Sciatic nerve (tissue), 2 donors: ENCODE measurements at places on chromosomes 2 and 18. TPM values are rescaled to one million over a fixed set of nuclear protein-coding genes. Genes with fewer than 3 reads are reported as not detected.

BIN1 gene
- 62.8 TPM for total RNA-seq

GRCh38 chr2:174797781-174798276 lies 33.6 kb upstream of the CHRNA1 start:
- no peak for DNase-seq

- no peak for DNase-seq
These were observed 95.4 kb downstream of the CTAGE1 start for GRCh38 chr18:22322243-22322691.

NTSR2 gene
- not detected for total RNA-seq

DNA sequence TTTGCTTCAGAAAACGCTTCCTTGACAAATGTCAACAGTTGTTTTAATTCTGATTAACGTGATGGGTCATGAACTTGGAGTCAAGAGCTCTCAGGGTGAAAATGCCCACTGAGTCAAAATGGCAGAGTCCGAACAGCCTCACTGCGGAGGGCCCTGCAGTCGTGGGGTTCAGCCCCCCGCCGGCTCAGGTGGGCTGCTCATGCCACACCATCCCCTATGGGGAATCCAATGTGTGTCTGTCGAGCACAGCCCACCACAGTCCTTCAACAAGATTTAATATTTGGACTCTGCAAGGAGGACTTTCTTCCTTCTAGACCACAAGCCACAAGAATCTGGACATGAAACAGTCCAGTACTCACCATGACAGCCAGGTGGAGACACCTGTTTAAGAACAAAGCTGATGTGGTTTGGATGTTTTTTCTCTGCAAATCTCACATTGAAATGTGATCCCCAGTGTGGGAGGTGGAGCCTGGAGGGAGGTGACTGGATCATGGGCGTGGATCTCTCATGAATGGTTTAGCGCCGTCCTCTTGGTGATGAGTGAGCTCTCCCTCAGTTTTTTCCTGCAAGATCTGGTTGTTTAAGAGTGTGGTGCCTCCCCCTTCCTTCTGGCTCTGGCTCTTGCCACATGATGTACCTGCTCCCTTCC lies 201.0 kb downstream of the NDUFA10 start:
- DNase-seq: peak; percentile 27

DNA sequence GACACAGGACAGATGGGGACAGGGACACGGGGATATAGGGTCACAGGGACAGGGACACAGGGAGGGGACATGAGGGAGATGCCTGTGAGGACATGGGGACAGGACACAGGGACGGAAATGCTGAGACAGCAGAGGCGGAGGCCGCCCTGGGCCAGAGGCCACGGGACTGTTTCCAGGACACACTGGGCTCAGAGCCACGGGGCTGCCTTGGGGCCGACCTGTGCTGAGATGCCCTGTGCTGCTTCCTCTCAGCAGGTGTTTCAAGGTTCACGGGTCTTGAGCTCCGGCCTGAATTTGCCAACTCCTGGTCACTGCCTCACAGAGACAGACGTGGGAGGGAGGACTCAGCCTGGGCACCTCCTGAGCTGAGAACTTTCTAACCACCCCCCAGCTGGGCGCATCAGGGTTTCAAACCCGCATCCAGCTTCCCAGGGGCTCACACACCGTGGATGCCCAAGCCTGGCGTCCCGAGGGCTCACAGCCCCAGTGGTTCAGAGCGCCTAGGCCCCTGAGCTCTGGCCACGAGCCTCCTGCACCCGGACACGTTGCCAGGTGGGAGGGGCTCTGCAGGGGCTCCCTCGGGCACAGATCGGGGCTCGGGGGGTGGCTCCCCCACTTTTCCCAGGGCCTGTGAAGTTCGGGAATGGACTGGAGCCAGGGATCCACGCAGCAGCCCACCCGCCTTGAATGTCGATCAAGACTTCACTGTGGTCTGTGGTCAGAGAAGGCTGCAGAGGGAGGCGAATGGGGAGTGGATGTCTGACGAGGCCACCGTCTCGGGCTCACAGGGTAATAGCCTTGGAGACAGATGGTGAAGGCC lies 64.1 kb downstream of the SLC66A2 start:
- DNase-seq: no peak

CYRIA gene
- 16.7 TPM for total RNA-seq

DNA sequence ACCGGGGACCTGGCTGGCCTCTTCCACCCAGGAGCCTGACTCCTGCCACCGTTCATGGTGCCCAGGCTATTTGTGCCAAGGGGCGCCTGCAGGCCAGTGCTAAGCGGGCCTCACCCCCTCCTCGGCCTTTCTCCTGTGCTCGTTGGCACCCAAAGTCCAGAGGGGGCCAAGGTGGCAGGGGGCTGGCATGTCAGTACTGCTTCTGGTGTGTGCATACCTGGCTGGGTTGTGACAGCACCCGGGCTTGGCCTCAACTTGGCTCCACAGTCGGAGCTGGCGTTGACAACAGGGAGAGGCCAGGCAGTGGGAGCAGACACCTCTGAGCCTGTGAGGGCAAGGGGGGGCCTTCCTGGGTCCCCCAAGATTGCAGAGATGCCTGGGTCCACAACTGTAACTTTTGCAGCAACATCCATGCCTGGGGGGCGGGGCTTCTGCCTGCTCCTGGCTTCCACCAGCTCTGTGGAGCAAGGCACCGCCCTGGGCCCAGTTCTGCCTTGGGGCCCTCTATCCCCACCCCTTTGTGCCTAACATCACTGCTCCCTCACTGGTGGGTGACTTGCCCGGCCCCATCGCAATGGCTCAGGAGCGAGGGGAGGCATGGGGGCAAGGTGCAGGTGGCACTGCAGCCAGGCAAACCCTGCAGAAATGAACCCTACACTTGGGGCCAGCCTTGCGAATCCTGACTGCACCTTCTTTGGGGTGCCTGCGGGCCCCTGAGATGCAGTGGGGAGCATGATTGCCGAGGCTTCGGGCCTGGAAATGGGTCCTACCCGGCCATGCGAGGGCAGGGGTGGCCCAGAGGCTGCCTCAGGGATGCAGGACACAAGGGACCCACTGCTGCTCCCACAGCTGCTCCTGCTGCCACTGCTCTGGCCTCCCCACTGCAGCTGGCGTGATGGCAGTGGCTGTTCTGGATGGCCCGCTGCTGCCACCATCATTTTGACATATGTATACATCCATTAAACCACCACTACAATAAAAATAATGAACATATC lies 35.9 kb downstream of the PTPN4 start:
- DNase-seq: no peak

GRCh38 chr2:187105218-187105617 lies 256.2 kb upstream of the ZSWIM2 start:
- no peak for DNase-seq

DNA sequence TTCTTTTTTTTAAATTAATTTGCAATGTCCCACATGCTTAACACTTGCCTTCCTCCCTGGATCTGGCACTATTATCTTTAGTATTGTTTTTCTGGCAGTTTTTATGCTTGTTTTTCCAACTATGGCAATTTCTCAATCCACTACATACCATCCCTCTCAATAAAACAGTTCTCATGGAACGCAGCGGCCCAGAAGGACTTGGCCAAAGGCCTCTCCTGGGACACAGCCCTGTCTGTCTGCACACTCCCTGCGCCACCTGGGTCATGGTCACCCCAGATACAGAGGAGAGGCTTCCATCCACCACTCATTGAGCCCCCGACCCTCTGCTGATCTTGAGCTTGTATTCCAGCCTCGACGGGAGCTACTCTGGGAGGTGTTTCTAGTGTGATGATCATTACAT lies 91.2 kb downstream of the TWIST2 start:
- DNase-seq: no peak
